Metanephros (tissue), 2 donors: ENCODE measurements at places on chromosomes 1 and 21. TPM values are rescaled to one million over a fixed set of nuclear protein-coding genes. Genes with fewer than 3 reads are reported as not detected.

Gene NBPF10
- total RNA-seq, result 3.3 TPM

Gene PRAMEF6
- not detected for total RNA-seq

Gene ERICH3
- total RNA-seq, result 0.12 TPM

Gene KIRREL1
- 120 TPM for total RNA-seq

Gene GBP4
- total RNA-seq, result 9.6 TPM

Gene ROR1
- 33.9 TPM for total RNA-seq

Gene SPTA1
- total RNA-seq, result 22.7 TPM

Gene PGLYRP4
- not detected for total RNA-seq

Gene TRIM17
- total RNA-seq, result 4.6 TPM

Gene PLA2G2D
- not detected for total RNA-seq

Gene PLPPR4
- total RNA-seq, result 2.2 TPM

Gene RXFP4
- total RNA-seq, result 0.18 TPM

Gene MAP3K21
- 21.0 TPM for total RNA-seq

Gene BRWD1
- total RNA-seq, result 96.7 TPM

Gene TRAF5
- 21.2 TPM for total RNA-seq

Gene ELAVL4
- total RNA-seq, result 0.99 TPM

Gene RCSD1
- total RNA-seq, result 26.0 TPM

Gene ACTA1
- total RNA-seq, result 980 TPM

Gene GBP1
- total RNA-seq, result 43.0 TPM

Gene GNG12
- total RNA-seq, result 81.9 TPM

Gene POU3F1
- 0.88 TPM for total RNA-seq

Gene FUCA1
- 39.7 TPM for total RNA-seq

Gene OR10Z1
- total RNA-seq, result not detected

Gene CR1L
- 2.5 TPM for total RNA-seq

Gene PRDM15
- total RNA-seq, result 8.1 TPM

Gene DCST1
- total RNA-seq, result not detected

Gene ANKRD45
- 3.5 TPM for total RNA-seq

Gene FOXO6
- 5.3 TPM for total RNA-seq

Gene AXDND1
- 1.6 TPM for total RNA-seq

Gene C1orf94
- not detected for total RNA-seq

Gene STK40
- total RNA-seq, result 24.9 TPM

Gene OR2T11
- 0.06 TPM for total RNA-seq

Gene CLDN14
- 5.5 TPM for total RNA-seq

Gene GNPAT
- total RNA-seq, result 66.9 TPM

Gene KLF17
- not detected for total RNA-seq
